Fibroblast of skin of right biceps (primary cell): ENCODE measurements at places on chromosomes 16 and 17.

DNA sequence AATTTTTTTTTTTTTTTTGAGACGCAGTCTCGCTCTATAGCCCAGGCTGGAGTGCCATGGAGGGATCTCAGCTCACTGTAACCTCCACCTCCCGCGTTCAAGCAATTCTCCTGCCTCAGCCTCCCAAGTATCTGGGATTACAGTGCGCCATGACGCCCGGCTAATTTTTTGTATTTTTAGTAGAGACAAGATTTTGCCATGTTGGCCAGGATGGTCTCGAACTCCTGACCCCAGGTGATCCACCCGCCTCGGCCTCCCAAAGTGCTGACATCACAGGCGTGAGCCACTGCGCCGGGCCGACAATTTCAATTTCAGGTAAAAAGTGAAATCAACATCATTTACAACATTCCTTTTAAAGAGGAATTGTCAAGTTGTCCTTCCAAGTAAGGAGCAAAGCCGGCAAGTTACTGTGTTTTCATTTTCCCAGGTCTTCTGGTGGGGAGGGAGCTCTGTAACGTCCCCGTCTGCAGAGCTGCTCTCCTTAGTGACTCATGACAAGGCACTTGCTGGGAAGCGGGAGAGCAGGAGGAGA is 873 bp downstream of the NPLOC4 start:
- peak; percentile 58 for DNase-seq

- DNase-seq, result no peak
These were observed 421.5 kb downstream of the SLC39A11 start for GRCh38 chr17:72671016-72671415.

DNA sequence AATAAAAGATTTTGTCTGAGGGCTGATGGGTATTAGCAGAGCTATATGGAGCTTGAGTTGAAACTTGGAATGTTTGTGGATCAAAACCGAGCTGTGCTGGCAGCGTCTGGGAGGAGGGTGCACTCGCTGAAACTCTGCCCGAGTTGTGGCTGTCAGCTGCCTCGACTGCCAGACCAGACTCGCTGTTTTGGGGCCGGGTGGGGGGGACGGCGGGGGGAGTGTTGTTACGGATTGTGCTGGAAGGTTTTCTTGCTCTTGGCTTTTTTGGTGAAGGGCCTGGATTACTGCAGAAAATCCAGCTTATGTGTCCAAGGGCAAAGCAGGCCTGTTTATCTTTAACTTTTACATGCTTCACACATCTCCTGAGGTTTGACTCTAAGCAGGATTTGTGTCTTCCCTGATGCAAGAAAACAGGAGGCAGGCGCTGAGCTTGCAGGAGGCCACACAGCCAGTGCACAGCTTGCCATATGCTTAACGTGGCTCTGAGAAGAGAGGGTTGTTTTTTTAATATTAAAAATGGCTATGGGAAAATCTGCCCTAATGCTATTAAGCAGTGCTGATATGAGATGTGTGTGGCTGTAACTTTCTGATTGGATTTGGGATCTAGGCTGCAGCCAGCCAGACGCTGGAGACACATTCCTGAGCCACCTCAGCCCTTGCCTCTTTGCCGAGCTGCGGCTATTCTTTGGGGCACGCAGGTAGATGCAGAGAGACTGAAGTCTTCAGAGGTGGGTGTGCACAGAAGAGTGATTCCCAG is 20.5 kb upstream of the RPTOR start:
- no peak for DNase-seq

GRCh38 chr16:55810451-55810961 is 22.4 kb downstream of the CES1 start:
- no peak for DNase-seq

DNA sequence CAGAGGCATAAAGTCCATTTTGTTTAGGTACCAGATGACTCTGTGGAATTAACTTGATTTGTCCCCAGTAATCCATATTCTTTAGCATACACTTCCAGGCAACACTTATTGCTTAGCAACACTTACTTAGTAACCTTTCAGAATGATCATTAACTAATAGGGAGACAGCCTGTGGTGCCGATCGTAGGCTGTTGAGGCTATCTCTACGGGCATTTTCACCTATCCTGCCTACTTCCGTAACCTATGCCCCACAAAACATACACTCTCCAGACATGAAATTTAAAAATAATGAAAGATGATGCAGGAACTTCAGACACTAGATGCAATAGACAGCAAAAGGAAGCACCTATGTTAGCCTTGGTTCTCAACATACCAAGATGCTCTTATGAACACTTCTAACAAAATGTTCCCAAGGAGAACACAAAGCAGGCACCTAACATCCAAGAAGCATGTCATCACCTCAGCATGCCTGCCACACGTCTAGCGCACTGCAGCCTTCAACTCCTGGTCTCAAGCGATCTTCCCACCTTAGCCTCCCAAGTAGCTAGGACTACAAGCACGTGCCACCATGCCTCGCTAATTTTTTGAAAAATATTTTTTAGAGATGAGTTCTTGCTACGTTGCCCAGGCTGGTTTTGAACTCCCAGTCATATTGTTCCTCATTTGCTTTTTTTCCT is 34.5 kb downstream of the HLF start:
- no peak for DNase-seq

GRCh38 chr16:55439101-55439690 is 39.8 kb upstream of the MMP2 start:
- DNase-seq, result peak; percentile 36

- DNase-seq, result no peak
These were observed 28.7 kb downstream of the TAC4 start for GRCh38 chr17:49819138-49819537.

GRCh38 chr16:20726661-20727060 is 15.0 kb downstream of the THUMPD1 start:
- no peak for DNase-seq

GRCh38 chr17:49576088-49576916 is 631 bp downstream of the NXPH3 start:
- peak; percentile 34 for DNase-seq

GRCh38 chr17:48126532-48126850 is 18.9 kb downstream of the SNX11 start:
- no peak for DNase-seq

DNA sequence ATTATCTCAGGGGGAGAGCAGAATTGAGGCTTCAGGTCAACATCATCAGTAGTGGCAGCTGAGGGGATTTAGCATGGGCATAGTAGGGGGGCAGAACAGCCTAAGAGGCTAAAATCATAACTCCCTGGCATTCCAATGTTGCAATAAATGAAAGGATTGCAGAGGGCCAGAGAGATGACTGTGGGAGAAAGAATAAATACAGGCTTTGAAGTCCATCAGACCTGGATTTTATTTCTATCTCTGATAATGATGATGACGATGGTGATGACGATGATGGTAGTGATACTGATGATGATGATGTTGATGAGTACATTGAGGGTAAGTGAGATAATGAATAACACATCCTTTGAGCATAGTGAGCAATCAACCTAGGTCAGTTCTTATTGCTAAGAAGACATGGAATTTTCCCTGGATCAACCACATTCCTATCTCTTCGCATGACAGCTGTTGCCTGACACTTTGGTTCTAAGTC is 107.4 kb upstream of the CDH11 start:
- DNase-seq, result peak; percentile 89

DNA sequence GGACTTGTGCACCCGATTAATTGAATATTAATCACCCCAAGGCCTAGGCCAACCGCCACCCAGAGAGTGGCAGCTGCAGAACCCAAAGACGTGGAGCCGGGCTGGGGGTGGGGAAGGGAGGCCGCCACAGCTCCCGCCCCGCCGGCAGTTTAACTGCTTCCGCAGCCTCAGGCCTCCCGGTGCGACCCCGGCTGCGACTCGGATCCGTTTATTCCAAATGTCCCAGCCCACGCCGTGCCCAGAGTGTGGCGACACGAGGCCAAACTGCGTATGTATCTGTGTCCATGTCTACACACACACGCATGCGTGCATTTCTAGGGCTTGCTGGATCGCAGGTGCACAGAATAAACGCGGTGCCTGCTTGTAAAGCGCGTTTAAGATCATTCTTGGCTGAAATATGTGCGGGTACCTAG is 802 bp upstream of the TOB1 start:
- DNase-seq, result peak; percentile 59

GRCh38 chr16:49515016-49515565 is 141.5 kb downstream of the C16orf78 start:
- no peak for DNase-seq

DNA sequence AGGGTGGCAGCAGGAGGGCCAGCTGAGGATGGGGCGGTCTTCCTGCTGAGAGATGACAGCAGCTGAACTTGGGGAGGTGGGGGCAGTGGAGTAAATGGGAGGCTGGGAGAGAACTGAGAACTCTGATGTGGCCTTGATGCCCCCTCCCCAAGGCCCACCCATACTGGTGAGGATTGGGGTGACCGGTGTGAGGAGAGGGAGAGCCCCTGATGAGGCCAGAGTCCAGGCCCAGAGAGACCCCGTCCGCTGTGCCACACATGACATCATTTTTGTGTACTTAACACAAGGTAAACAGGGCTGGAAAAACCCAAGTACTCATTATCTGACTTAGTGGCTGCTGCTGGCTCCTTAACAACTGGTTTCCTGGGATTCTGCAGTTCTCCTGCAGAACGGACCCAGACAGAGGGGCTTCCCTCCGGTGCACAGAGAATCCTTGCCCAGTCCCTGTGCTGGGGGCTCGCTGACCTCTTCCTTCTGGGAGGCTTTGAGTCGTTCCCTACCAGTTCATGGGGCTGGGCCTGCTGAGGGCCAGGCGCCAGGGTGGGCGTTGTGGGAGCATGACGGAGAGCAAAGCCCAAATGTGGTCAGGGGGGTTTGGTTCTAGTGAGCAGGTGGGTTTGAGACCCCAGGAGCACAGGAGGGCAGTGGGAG is 207.6 kb downstream of the RAB11FIP4 start:
- no peak for DNase-seq

- peak; percentile 25 for DNase-seq
These were observed 18.2 kb upstream of the ERN1 start for GRCh38 chr17:64148017-64148631.

- no peak for DNase-seq
These were observed 9.4 kb downstream of the FOXN1 start for GRCh38 chr17:28515518-28515917.

GRCh38 chr16:72195609-72196008 is 23.7 kb upstream of the PMFBP1 start:
- DNase-seq, result no peak

- no peak for DNase-seq
These were observed 9.2 kb downstream of the MPV17L start for GRCh38 chr16:15404792-15405191.

- DNase-seq, result peak; percentile 34
These were observed 2.9 kb upstream of the SCIMP start for GRCh38 chr17:5237541-5238016.

GRCh38 chr16:64397042-64397441 is 724.8 kb downstream of the CDH11 start:
- DNase-seq, result peak; percentile 86

GRCh38 chr17:81570964-81571363 is 18.8 kb upstream of the FAAP100 start:
- no peak for DNase-seq

GRCh38 chr17:57315061-57316015 is 59.0 kb downstream of the MSI2 start:
- DNase-seq, result no peak

DNA sequence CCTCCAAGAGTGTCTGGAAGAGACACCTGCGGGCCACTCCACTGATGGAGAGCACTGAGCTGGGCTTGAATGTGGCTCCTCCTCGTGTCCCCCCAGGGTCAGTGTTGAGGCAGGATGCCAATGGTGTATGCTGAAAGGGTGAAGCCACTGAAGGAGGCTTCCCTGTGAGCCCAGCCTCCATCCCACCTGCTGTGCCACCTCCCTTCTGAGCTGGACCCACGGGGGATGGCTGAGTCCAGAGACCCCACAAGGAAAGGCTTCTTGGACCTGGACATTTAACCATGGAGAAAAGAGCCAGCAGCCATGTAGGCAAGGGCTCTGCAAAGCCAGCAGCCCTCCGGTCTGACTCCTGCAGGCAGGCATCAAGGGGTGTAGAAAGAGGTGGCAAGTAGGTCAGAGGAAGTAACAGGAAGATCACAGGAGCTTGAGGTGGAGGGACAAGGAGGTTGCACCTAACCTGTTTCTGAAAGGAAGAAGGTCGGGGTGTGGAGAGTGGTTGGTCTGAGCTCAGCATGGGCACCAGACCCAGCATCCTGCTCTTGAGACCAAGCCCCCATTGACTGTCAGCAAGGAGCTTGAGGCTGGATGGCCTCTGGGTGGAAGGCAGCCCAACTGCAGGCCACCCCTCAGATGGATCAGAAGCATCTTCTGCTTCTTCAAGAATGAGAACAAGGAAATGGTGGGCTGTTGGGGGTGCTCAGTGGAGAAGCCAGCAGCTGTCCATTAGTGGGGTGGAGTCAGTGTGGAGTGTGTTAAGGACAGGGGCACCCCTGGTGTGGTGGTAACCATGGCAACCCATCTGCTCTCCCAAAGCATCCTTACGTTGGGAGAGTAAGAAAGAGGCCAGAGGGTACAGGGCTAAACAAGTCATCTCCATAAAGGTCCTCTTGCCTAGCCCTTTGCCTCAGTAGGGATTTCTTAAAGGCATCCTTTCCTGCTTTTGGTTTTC is 80.7 kb downstream of the PLD6 start:
- no peak for DNase-seq

- peak; percentile 82 for DNase-seq
These were observed 8.4 kb downstream of the NDUFAB1 start for GRCh38 chr16:23587726-23588125.

- no peak for DNase-seq
These were observed 4.4 kb downstream of the PDIA2 start for GRCh38 chr16:287298-287811.

DNA sequence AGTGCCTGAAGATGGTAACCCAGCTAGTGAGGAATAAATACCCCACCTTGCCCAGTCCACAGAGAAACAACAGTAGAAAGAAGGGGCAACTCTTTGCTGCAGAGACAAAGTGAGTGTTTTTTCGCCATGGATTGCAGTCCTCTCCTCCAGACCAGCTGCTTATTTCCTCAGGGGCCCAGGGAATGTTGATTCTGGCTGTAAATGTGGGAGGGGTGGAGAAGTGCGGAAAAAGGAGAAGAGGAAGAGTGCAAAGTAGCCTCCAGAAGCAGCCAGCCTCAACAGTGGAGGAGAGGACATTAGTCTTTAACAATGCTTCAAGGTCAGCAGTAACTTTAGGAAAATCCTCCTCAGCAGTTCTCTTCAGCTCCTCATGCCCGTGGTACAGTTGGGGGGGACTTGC is 8.1 kb upstream of the PHLPP2 start:
- DNase-seq, result no peak

DNA sequence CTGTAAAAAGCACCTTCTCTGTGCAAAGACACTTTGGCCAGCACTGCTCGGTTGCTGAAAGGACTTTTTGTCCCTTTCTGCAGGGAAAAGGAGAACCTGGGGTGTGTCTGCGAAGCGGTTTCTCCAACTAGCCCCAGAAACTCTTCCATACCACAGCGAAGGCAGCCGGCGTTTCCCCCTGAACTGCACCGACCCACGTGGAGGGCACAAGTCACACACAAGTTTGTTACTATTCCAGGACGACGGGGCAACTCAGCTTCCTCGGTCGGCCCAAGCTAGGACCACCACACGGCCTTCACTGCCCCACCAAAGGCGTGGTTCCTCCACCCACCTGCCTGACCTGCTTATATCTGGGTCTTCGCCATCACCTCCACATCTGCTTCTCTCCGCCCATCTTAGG is 1.9 kb downstream of the RTN4RL1 start:
- DNase-seq, result no peak

- DNase-seq, result no peak
These were observed 7.1 kb downstream of the SOX8 start for GRCh38 chr16:988471-989353.
